Osteocyte (in vitro differentiated cells): ENCODE measurements at places on chromosomes 3 and 15.

DNA sequence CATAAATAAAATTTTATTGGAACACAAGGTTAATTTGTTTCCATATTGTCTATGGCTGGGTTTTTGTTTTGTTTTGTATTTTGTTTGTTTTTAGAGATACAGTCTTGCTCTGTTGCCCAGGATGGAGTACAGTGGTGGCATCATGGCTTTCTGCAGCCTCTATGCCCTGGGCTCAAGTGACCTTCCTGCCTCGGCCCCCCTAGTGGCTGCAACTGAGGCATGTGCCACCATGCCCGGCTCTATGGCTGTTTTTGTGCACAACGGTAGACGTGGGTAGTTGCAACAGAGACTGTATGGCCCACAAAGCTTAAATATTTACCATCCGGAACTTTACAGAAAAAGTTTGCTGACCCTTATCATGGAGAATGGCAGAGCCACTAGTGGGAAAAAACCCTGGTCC, 46.8 kb upstream of the C3orf70 start:
- no peak for DNase-seq

DNA sequence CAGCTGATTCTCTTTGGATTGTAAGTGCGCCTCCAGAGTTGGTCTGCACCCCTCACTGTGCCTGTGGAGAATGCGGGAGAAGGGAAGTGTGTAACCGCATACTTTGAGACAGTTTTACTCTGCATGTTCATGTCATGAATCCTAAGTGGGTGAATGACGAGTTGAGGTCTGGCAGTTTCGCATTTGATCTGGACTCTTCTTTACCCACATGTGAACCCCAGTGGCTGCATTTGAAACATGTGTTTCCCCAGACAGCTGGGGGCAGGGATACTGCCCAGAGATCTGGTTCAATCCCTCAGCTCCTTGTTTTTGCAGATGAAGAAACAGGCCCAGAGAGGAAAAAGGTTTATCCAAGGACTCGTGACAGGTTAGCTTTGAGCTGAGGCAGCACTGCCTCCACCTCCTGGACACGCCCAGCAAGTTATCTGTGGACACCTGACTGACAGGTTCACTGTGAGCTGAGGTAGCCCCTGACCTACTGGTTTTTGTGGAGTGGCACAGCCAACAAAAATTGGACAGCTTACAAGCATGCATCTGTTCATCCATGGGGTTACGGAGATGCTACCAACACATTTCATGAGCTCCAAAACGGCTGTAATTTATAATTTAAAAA, 207.3 kb downstream of the XXYLT1 start:
- DNase-seq: no peak

- no peak for DNase-seq
These were observed at the start of gene RHCG for GRCh38 chr15:89496155-89497098. Gene RHCG, minus strand, starts transcription at chr15:89496583. Its CDS starts 39 bp downstream, at chr15:89496544.

DNA sequence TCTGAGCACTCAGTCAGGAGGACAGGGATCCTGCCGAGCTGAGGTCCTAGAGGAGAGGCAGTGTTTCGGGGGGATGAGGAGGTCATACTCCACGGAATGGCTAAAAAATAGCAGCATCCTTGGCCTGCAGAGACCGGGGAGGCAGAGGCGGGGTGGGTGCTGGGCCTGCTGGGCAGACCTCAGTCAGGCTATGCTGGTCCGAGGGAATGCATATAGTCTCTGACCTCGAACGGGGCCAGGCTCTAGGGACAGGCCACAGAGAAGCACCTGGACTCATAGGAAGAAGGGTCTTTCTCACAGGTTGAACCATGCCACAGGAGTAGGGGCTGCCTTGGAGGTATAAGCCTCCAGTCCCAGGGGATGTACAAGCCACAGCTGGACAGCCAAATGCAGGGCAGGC, 14.0 kb upstream of the SKIC8 start:
- DNase-seq: no peak
